ENCODE measurements at places on chromosomes 13 and 19. TPM values are rescaled to one million over a fixed set of nuclear protein-coding genes. Genes with fewer than 3 reads are reported as not detected.

The FUT1 gene
- 3.1 TPM for total RNA-seq

The ZNF471 gene
- total RNA-seq, result 8.4 TPM

The ZNF549 gene
- 6.0 TPM for total RNA-seq

GRCh38 chr19:30077851-30078355 lies 135.9 kb downstream of the URI1 start:
- H3K4me1 ChIP-seq, result no peaks in the 10 kb centered on the region
- no peaks in the 10 kb centered on the region for H3K36me3 ChIP-seq
- H3K27me3 ChIP-seq, result peaks cover 33% of the 10 kb centered on the region
- H3K4me3 ChIP-seq, result no peak overlapping the region
- ATAC-seq, result no peak
- H3K27ac ChIP-seq, result no peak overlapping the region

GRCh38 chr19:54162241-54162805 lies 2.8 kb upstream of the LENG1 start:
- H3K36me3 ChIP-seq, result peaks cover 9% of the 10 kb centered on the region
- ATAC-seq, result peak; percentile 50
- peak overlapping the region; percentile 75 for H3K27ac ChIP-seq
- H3K27me3 ChIP-seq, result peaks cover 31% of the 10 kb centered on the region
- peak overlapping the region; percentile 10 for H3K4me3 ChIP-seq

- H3K27ac ChIP-seq, result no peak overlapping the region
- no peak overlapping the region for H3K4me3 ChIP-seq
- H3K27me3 ChIP-seq, result peaks cover 65% of the 10 kb centered on the region
- H3K4me1 ChIP-seq, result no peaks in the 10 kb centered on the region
Measured at GRCh38 chr13:112911285-112911701, 57.7 kb upstream of the MCF2L start.

DNA sequence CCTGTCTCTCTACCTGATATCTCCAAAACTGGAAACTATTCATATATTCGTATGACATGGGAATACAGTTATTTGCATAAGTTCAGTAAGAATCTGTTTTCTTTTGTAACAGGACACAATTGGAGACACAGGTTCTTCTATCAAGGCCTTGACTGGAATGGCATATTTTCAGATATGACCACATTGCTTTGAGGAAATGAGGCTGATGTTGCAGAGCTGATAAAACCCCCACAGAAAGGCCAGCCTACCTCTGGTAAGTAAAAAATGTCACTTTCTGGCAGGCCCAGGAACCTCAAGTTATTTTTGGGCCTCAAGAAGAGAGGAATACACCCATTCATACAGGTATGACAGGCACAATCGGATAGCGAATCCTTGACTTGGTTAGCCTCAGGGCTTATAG lies 29.5 kb upstream of the KBTBD6 start:
- H3K4me3 ChIP-seq, result no peak overlapping the region
- no peaks in the 10 kb centered on the region for H3K27me3 ChIP-seq
- ATAC-seq, result no peak
- no peaks in the 10 kb centered on the region for H3K4me1 ChIP-seq
- H3K36me3 ChIP-seq, result peaks cover 4% of the 10 kb centered on the region
- no peak overlapping the region for H3K27ac ChIP-seq

- peaks cover 59% of the 10 kb centered on the region for H3K27me3 ChIP-seq
- H3K4me3 ChIP-seq, result no peak overlapping the region
- H3K27ac ChIP-seq, result no peak overlapping the region
- ATAC-seq, result no peak
- no peaks in the 10 kb centered on the region for H3K36me3 ChIP-seq
Measured at GRCh38 chr19:50628146-50628545, 11.5 kb downstream of the SYT3 start.

DNA sequence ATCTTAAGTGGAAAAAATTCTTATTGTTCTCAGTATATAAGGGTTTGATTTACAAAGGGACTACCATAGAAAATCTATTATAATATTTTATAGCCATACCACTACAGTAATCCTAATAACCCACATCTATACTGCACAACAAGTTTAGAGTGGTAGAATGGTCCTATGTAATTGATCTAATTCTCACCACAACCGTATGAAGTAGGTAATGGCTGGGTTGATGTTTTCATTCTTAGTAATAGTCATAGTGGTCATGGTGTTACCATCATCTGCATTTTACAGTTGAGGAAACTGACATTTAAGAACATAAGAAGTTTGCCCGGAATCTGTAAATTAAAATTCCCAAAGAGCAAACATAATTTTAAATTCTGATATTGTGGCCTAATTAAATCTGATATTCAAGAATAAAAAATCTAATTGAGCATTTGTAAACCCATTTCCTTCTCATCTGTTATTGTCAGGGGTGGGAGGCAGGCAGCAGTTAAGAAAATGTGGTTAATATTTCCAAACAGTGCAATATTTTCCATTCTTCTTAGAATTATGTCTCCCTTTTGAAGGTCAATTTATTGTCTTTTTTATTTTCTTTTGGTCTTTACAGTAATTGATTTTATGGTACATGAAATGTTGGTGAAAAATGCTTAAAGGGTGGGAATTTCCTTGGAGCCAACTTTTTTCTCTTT lies 65.6 kb downstream of the DHRS12 start:
- H3K27ac ChIP-seq, result peak overlapping the region; percentile 72
- no peak overlapping the region for H3K4me3 ChIP-seq
- H3K4me1 ChIP-seq, result no peaks in the 10 kb centered on the region
- ATAC-seq, result no peak

DNA sequence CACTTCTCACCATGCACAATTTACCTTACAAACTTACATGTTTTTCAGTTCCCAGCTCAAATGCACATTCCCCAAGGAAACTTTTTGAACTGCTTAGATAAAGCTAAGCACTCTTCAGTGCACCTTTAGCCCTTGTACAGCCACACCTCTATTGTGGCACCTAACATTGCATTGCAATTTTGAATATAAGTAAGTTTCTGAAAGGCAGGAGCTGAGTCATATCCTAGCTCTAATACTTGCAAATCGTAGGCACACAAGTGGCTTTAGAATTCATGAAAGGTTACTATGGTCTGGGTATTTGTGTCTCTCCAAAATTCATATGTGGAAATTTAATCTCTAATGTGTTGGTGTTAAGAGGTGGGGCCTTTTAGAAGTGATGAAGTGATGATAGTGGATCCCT lies 4.9 kb upstream of the ESD start:
- H3K36me3 ChIP-seq, result no peaks in the 10 kb centered on the region
- H3K27me3 ChIP-seq, result no peaks in the 10 kb centered on the region
- no peak overlapping the region for H3K27ac ChIP-seq
- H3K4me3 ChIP-seq, result no peak overlapping the region
- ATAC-seq, result no peak
- H3K4me1 ChIP-seq, result no peaks in the 10 kb centered on the region

DNA sequence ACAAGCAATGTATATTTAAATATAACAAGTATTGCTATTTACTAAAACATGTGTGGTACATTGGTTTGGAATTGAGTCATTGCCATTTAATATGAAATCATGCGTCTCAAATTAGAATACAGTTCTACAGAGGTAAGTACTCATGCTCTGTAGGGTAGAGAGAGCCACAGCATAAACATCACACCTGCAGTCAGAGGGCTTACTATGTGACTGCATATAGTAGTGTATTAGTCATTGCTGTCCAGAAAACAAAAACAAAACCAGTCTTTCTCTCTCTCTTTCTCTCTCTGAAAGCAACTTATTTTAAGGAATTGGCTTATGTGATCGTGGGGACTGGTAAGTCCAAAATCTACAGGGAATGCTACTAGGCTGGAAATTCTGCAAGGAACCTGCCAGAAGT lies 370.3 kb downstream of the GPC5 start:
- H3K27ac ChIP-seq, result no peak overlapping the region
- H3K27me3 ChIP-seq, result no peaks in the 10 kb centered on the region

DNA sequence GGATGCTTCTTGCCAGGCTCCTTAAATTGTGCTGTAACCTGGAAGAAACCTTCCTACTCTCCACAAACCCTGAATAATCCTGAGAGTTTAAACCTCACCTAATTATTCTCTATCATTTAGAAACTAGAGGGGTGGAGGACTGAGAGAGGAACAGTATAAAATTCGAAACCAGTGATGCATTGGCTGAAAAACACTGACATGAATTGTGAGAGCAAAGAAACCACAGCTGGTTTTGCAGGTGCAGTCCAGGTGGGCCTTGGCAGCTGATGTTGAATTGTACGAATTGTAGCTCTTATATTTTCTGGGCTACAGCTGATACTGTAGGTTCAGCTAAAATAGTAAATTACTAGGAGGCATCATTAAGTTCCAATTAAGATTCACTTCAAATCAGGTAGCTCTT lies 227.0 kb upstream of the SLITRK5 start:
- H3K4me3 ChIP-seq, result no peak overlapping the region
- H3K4me1 ChIP-seq, result no peaks in the 10 kb centered on the region
- no peaks in the 10 kb centered on the region for H3K36me3 ChIP-seq
- H3K27ac ChIP-seq, result no peak overlapping the region
- H3K27me3 ChIP-seq, result no peaks in the 10 kb centered on the region

GRCh38 chr19:1069009-1069779 lies 2.2 kb downstream of the ARHGAP45 start:
- no peaks in the 10 kb centered on the region for H3K4me1 ChIP-seq
- H3K27ac ChIP-seq, result no peak overlapping the region
- no peak overlapping the region for H3K4me3 ChIP-seq
- peaks cover 94% of the 10 kb centered on the region for H3K27me3 ChIP-seq
- H3K36me3 ChIP-seq, result no peaks in the 10 kb centered on the region
